ENCODE measurements at places on chromosomes 4 and X.

GRCh38 chr4:153409412-153409811, 56.7 kb upstream of the TMEM131L start:
- no peak for DNase-seq

DNA sequence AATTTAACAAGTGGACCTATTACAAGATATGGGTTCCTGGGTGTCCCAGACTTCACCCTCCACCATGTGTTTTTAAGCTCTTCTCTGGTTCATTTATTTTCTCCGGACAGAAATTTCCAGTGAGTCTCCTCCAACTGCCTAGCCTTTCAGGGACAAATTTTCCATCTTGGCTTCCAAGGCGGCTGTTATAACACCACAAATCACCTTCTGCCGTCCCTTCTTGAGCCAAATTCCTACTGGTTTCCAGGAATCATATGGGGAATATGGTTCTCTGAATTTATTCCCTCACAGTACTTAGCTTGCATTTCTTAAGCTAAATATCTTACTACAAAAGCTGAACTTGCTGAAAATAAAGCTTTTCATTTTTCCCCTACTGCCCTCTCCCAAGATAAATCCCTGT, 18.8 kb downstream of the NEXMIF start:
- no peak for DNase-seq

DNA sequence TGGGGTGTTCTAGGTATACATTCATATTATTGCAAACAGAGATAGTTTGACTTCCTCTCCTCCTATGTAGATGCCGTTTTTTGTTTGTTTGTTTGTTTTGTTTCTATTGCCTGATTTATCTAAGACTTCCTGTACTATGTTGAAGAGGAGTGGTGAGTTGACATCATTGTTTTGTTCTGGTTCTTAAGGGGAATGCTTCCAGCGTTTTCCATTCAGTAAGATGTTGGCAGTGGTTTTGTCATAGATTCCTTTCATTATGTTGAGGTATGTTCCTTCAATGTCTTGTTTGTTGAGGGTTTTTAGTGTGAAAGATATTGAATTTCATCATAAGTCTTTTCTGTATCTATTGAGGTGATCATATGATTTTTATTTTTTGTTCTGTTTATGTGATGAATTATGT, 401.6 kb upstream of the EPHA5 start:
- DNase-seq = no peak

DNA sequence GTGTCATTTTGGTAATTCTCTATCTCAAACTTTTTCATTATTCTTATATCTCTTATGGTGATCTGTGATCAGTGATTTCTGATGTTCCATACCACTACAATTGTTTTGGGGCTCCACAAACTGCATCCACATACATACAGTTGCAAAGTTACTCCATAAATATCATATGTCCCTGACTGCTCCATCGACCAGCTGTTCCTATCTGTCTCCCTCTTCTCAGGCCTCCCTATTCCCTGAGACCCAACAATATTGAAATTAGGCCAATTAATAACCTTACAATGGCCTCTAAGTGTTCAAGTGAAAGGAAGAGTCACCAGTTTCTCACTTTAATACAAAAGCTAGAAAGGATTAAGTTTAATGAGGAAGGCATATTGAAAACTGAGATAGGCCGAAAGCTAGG, 108.7 kb downstream of the ANAPC10 start:
- DNase-seq = no peak

DNA sequence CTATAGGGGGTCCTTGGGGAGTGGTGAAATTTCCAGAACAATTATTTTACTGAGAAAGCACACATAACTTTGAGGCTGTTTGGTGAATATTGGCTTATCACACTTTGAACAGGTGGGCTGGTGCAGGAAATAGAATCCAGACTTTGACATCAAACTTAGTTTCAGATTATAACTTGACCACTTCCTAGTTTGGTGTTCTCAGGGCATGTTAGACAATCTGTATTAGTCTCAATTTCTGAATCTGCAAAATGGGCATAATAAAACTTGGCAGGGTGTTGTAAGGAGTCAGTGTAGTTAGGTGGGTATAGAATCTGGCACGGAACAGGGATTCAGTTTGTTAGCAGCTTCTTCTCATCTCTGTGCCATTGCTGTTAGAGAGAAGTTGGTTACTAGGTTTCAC, 43.3 kb upstream of the MBNL3 start:
- DNase-seq = no peak

- DNase-seq = no peak
Measured at GRCh38 chr4:103996064-103996463, 276.3 kb upstream of the TACR3 start.

DNA sequence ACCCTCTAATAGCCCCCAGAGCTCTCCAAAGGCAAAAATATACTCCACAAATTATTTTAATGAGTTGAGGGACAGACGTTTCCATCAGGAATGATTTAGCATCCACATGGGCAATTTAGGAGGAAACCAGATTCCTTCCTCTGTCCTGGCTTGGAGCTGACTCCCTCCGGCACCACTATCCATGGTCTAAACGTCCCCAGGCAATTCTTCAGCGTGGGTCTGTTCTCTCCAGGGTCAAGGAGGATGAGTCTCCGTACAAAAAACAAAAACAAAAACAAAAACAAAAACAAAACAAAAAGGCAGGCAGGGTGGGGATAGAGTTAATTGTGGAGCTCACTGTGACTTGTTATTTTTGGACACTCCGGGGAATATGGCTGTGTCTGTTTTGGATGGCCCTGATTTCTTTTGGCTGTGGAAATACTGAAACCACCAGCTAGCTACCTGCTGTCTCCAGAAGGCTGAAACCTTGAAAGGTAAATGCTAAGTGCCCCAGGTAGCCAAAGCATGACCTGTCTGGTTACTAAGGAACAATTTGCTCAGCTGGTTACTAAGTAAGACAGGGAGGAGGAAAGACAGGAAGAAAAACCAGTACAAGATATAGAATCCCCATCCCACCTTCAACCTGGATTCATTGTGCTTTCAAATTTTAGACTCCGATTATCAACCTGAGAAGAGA, 419.1 kb upstream of the LCORL start:
- DNase-seq = no peak

GRCh38 chr4:73727685-73728084, 12.7 kb upstream of the CXCL8 start:
- no peak for DNase-seq

GRCh38 chr4:129358571-129358970, 262.6 kb downstream of the C4orf33 start:
- peak; percentile 13 for DNase-seq

- no peak for DNase-seq
Measured at GRCh38 chr4:106312377-106312776, 3.6 kb downstream of the TBCK start.

- DNase-seq = peak; percentile 38
Measured at GRCh38 chr4:16573206-16573605, 325.2 kb downstream of the LDB2 start.

GRCh38 chr4:8504279-8505007, 63.9 kb downstream of the TRMT44 start:
- DNase-seq = peak; percentile 42

DNA sequence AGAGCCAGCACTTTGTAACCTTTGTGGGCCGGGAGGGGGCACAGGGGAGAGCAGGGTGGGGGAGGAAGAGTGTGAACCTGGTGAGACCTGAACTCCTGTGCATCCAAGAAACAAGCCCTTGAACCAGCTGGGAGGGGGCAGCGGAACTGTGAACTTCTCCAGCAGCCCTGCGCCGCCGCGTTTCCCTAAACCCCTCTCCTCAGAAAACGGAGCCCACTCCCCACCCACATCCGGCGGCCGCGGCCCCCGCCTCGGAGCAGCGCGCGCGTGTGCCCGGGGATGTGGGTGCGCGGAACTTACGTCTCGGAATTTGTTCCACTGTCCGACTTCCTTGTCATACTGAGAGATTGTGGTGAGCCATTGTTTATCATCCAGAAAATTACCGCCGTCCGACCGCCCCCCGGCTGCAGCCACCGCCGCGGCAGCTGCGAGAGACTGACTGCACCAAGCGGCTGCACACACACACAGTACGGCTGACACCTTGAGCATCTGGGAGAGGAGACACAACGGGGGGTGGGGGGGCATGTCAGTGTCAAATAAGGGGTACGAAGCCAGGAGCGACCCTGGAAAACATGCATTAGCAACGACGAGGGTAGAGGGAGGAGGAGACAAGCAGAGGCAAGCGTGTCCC, 494 bp downstream of the SPOCK3 start:
- peak; percentile 23 for DNase-seq

- DNase-seq = no peak
Measured at GRCh38 chr4:142874684-142875083, 28.6 kb upstream of the INPP4B start.

- DNase-seq = peak; percentile 89
Measured at GRCh38 chr4:7539659-7540058, 104.9 kb upstream of the PSAPL1 start.

DNA sequence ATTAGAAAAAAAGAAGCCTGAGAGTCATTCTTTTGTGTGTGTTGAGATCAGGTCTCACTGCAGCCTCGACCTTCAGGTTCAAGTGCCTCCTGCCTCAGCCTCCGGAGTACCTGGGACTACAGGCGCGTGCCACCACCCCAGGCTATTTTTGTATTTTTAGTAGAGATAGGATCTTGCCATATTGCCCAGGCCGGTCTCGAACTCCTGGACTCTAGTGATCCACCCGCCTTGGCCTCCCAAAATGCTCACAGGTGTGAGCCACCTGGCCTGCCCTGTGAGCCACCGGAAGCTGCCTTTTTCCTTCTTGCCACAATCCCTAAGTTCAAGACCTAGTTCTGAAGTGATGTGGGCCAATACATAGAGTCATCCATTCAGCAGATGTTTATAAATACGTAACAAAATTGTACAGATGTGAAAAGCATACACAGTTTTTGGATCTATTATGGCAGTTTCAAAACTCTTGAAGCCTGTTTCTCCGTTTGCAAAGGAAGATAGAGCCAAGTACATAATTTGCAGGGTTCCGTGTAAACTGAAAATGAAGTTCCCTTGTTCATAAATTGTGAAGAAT, 536 bp upstream of the CTSO start:
- no peak for DNase-seq

GRCh38 chr4:159549098-159549518, 446.2 kb downstream of the RAPGEF2 start:
- DNase-seq = peak; percentile 1

GRCh38 chr4:140153718-140154571, at the start of gene MAML3:
MAML3 (minus strand) TSS chr4:140154184; CDS start chr4:140153327, 857 bp downstream.
- DNase-seq = peak; percentile 92

GRCh38 chr4:144174401-144175067, 34.0 kb upstream of the GYPA start:
- peak; percentile 13 for DNase-seq

DNA sequence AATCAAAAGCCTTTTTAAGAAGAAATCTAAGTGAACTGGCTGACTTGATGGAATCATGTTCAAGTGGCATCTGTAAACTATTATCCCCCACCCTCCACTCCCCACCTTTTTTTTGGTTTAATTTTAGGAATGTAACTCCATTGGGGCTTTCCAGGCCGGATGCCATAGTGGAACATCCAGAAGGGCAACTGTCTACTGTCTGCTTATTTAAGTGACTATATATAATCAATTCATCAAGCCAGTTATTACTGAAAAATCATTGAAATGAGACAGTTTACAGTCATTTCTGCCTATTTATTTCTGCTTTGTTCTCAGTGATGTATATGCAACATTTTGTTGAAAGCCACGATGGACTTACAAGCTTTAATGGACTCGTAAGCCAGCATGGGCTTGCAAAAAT, 162.3 kb downstream of the STIM2 start:
- DNase-seq = no peak

- DNase-seq = peak; percentile 20
Measured at GRCh38 chr4:73603271-73603710, 16.9 kb downstream of the RASSF6 start.

- no peak for DNase-seq
Measured at GRCh38 chr4:83121246-83121645, 6.7 kb upstream of the PLAC8 start.

- DNase-seq = peak; percentile 3
Measured at GRCh38 chr4:82560853-82561785, 669 bp downstream of the TMEM150C start.

GRCh38 chrX:139559383-139560042, 29.0 kb downstream of the F9 start:
- peak; percentile 44 for DNase-seq

GRCh38 chrX:38701073-38701472, 100.2 kb upstream of the MID1IP1 start:
- peak; percentile 3 for DNase-seq

- peak; percentile 81 for DNase-seq
Measured at GRCh38 chr4:122151982-122152710, at the start of gene BLTP1. BLTP1 (plus strand) TSS chr4:122152331; CDS start chr4:122170648, 18,317 bp downstream.

GRCh38 chrX:2498781-2499302, 1.9 kb downstream of the DHRSX start:
- DNase-seq = no peak

Measured in Daoy (cell line).